ENCODE measurements at places on chromosomes 2 and 18.

DNA sequence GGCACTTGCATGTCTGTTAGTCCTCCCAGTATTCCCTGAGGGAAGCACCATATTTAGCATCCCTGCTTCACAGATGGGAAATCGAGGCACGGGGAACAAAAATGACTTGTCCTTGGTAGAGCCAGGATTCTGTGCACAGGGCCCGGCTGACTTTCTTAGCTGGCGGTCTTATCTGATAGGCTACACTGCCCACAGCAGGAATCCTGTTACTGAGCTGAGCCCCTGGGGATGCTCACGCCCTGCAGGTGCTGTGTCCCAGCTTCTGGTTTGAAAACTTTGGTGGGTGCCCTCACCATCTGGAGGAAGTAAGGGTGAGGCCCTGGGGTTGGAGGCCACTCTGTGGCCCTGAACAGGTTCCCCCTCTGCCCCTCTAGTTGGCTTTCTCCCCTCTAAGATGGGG, 68.4 kb upstream of the MCFD2 start:
- DNase-seq: no peak

- DNase-seq: peak; percentile 61
Measured at GRCh38 chr2:84946204-84947009, 24.6 kb upstream of the KCMF1 start.

GRCh38 chr2:104690255-104690984, 163.5 kb upstream of the POU3F3 start:
- DNase-seq: no peak

GRCh38 chr2:207796585-207797350, 27.1 kb upstream of the FZD5 start:
- no peak for DNase-seq

- DNase-seq: no peak
Measured at GRCh38 chr2:175626796-175627195, 375.3 kb downstream of the LNPK start.

GRCh38 chr2:1366546-1367134, 46.6 kb upstream of the TPO start:
- no peak for DNase-seq

GRCh38 chr2:158317642-158318041, 138.9 kb downstream of the CCDC148 start:
- DNase-seq: no peak

GRCh38 chr18:61502472-61502871, 169.2 kb downstream of the CDH20 start:
- DNase-seq: no peak

DNA sequence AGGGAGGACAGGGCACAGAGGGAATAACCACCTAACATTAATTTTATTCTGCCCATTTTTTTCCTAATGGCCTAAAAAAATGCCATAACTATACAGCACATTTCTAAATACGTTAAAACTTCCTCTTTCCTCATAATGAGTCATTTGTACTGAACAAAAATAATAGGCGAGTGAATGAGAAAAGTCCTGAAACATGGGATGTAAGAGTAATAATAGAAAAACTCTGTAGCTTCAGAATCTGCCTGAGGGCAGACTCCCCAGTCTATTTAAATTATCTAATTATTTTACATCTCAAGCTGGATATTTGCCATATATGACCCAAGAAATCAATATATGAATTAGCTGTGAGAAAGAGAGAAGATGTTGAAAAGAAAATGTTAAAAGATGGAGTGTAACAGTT, 285.1 kb downstream of the TMX3 start:
- no peak for DNase-seq

DNA sequence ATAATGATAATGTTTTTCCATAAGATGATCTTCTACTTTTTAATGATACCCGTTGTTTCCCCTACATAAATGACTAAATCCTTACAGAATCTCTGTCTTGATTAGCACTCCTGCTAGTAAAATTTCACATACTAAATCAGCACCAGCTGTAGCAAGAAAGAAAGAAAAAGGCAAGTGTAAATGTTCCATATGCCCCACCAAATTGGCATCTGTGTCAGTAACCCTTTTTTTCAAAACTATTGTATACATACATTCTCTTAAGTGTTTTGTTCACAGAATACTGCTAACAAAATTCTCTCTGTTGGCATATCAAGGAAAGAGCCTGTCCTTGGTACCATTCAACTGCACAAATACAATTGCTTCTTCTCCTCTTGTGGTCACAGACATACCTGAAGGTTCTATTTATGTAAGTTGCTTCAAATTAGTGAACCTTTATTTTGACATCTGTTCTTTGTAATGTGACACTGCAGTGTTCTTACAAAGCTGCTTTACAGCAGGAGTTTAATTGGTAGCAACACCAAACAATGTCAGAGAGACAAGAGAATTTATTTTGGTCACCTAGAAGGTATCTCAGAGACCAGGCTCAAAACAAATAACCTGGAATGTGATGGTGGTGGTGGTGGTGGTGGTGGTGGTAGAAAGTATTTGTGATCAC, 641.9 kb downstream of the ZEB2 start:
- DNase-seq: no peak

- DNase-seq: no peak
Measured at GRCh38 chr2:112548980-112549379, 6.7 kb downstream of the POLR1B start.

- DNase-seq: no peak
Measured at GRCh38 chr2:54891909-54892308, 158.3 kb downstream of the RTN4 start.

DNA sequence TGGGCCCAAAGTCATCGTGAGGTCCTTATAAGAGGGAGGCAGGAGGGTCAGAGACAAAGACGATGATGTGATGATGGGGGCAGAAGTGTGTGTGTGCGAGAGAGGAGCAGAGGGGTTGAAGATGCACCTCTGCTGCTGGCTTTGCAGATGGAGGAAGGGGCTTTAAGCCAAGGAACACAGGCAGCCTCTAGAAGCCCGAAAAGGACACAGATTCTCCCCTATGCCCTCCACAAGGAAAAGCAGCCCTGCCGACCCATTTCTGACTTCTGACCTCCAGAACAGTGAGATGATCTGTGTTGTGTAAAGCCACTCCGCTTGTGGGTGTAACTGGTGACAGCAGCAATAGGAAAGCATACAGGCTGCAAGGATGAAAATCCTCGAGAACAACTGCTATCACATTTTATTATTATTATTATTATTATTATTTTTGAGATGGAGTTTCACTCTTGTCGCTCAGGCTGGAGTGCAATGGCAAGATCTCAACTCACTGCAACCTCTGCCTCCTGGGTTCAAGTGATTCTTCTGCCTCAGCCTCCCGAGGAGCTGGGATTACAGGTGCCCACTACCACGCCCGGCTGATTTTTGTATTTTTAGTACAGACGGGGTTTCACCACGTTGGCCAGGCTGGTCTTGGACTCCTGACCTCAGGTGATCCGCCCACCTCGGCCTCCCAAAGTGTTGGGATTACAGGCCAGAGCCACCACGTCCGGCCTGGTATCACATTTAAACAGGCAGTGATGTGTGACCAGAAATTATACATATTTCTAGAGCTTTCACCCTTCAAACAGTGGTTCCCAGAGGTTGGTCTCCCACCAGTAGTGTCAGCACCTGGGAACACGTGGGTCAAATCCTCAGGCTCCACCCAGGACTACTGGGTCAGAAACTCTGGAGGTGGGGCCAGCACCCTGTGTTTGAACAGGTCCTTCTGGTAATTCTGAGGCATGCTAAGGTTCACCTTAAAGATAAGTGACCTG, 170.5 kb downstream of the TGIF1 start:
- DNase-seq: no peak

GRCh38 chr2:240702640-240703011, 11.0 kb downstream of the AQP12A start:
- DNase-seq: no peak

DNA sequence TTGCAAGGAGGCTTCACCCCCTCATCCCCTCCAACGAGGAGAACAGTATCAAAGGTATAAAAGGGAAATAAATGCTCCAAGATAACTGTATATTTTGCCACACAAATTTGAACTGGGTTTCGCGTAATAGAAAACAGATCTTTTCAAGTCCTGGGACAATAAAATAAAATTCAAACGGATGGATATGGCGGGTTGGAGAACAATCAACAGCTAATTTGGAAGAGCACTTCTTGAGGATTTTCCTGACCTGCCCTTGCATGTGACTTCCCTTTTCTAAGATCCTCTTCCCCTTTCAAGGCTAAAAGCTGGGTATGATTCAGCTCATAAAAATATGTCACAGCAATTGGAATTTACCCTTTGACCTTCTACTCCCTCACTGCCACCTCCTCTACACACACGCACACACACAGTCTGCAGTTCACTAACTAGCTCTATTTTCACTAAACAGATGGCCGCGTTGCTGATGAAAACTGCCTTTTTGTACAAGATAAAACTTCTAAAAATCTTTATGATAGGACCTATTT, 386.9 kb downstream of the FIGN start:
- no peak for DNase-seq

GRCh38 chr2:181072486-181073235, 92.3 kb downstream of the UBE2E3 start:
- DNase-seq: no peak

DNA sequence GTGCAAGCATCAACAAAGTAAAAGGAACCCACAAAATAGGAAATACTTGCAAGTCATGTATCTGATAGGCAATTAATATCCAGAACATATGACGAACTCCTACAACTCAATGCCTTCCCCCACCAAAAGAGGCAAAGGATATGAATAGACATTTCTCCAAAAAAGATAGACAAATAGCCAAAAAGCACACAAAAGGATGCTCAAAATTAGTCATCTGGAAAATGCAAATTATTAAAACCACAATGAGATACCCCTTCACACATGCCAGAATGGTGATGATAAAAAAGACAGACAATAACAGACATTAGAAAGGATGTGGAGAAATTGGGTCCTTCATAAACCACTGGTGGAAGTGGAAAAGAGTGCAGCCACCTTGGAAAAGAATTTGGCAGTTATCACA, 76.4 kb downstream of the RIF1 start:
- no peak for DNase-seq

GRCh38 chr2:130355578-130356431, at the start of gene PTPN18:
TSS of gene PTPN18 (plus strand) at chr2:130356056. CDS start at chr2:130356108, 52 bp downstream.
- DNase-seq: peak; percentile 66

- peak; percentile 65 for DNase-seq
Measured at GRCh38 chr2:169131587-169132512, 62.5 kb downstream of the DHRS9 start.

DNA sequence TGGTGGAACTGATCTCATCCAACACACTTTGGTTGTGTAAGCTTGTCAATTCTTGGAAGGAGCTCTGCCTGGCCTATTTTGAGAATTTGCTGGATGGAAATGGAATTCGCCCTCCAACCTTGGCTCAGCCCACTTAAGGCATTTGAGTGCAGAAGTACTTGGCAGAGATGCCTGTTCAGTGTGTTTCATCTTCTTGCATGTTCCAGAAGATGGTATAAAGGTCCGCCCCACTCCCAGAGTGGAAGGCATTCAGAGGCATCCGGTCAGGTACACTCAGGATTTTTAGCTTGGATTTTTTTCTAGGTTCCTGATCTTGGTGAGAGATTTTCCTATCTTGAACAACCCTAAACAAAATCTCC, 61.3 kb upstream of the TXNDC2 start:
- no peak for DNase-seq

DNA sequence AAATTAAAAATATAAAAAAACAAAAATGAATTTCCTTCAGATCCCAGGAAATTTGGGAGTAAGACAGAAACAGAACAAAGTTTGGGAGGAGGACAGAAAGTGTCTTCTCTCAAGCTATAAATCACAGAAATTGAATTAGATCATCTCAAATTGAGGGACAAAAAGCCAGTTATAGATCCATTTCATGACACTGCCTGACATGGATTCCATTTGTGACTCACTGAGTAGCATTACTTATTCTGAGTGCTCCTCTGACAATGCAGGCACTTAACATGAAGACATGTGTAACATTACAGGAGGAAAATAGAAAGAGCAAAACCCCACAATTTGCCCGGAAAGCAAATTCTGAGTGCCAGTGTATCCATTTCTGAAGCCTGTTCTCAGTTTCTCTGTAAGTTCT, 63.9 kb upstream of the CREB1 start:
- no peak for DNase-seq

DNA sequence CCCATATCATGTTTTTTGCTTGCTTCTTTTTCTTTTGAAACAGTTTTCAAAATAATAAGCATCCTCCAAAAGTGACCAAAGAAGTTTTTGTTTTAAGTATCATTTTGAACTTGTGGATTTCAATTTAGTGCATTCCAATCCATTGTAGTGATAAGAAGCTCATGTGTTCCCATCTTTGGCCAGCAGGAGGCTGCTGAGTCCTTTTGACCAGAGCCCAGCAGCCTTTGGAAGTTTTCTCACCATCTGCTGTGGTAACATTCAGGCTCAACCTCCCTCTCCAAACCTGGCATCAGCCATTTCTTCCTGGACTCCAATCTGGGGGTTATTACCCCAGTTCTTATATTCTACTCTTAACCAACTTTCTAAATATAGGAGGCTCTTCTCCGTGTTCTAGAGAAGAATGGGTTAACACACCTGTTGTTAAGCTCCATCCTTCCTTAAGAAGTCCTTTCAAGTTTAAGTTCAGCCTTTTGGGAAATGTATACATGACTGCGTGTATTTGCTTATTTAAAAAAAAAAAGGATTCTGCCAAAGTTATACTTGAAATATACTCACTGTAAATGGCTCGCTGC, 39.0 kb upstream of the MAL start:
- DNase-seq: peak; percentile 31

DNA sequence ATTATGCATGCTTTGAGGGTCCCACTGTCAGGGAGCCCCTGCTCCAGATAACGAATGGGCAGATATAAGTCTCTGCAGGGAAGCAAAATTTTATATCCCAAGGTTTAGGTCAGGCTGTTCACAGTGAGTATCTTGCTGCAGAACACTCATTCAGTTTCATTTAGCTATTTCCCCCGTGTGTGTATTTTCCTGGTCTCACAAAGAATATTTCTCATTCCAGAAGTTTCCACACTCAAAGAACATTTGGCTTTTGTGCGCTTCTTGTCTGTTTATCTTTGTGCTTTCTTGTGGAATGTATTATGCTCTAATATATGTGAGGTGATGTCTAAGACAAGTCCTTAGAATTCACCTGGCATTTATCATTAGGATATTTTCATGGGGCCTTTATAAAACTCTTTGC, 140.4 kb upstream of the MMADHC start:
- DNase-seq: no peak

- no peak for DNase-seq
Measured at GRCh38 chr2:4964001-4964540, 728.1 kb upstream of the SOX11 start.

DNA sequence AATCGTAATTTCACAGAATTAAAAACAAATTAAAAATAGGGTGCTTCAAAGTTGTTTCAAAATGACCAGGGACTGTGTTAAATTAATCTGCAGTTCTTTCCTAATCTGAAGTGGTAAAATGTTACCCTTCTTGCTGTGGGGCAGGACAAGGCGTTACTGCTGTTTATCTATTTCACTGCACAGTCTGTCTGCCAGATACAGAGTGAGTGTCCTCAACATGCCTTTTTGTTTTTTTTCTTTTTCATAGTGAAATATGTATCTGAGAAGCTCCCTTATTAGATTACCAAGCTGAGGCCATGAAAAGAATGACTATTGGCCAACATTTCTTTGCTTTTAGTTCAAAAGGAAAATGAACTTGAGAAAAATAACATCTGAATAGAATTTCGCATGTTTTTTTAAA, 38.0 kb downstream of the KCTD1 start:
- no peak for DNase-seq

All from CD4-positive, alpha-beta T cell treated with Interleukin-21 for 1 hour (primary cell).